SJSA1 (cell line): ENCODE measurements at places on chromosomes 7 and 10. TPM values are rescaled to one million over a fixed set of nuclear protein-coding genes. Genes with fewer than 3 reads are reported as not detected.

COL26A1 gene
- not detected in 2 replicates for total RNA-seq

PLEKHS1 gene
- total RNA-seq = 0.03 TPM in 1 of 2 replicates, not detected in the other

SEMA3A gene
- total RNA-seq = 17.6 and 29.2 TPM in 2 replicates

DNA sequence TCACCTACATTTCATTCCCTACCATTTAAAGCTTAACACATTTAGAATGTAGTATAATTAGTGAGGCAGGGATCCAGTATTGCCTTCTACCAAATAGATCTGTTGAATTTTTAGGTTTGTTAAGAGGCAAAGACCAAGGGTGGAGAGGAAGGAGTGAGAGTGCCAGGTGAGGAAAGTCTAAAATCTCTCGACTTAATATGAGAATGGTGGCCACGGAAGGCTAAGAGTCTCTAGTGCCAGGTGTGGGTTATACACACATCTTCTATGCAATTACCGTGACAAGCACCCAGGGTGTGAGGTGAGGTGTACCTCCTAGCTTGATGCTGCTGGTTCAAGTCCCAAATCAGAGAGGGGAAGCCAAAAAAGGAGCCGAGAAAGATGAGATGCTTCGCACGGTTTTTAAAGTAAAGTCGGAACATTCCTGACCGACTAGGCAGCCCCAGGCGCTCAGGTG is 439 bp downstream of the IQUB start:
- 0 out of 2 replicates have a peak, but pooled peaks cover 3% of the 10 kb centered on the region for H3K36me3 ChIP-seq
- peak overlapping the region; percentile 10; the same call in 1 of the 2 replicates for H3K27ac ChIP-seq
- peak overlapping the region; percentile 47 for H3K4me3 ChIP-seq
- no peak for DNase-seq
- peaks cover 11% of the 10 kb centered on the region for H3K4me1 ChIP-seq
- H3K27me3 ChIP-seq = no peaks in the 10 kb centered on the region

DNA sequence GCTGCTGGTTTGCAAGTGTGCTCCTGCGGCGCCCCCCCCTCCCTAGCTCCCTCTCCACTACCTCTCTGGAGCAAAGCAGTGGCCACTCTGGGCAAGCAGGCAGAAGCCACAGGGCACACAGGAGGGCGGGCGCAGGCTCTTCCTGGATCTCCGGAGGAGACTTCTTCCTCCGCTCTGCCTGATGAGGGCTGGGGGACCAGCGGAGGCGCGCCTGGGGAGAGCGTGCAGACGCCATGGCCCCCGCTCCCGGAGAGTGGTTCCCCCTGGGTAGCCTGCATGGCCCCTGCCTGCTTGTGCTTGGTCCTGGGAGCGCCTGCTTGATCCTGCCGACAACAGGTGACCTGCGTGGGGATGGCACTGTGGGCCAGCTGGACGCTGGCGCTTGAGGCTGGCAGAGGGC is 29.0 kb downstream of the ANKMY2 start:
- H3K27ac ChIP-seq = no peak overlapping the region
- H3K4me1 ChIP-seq = peaks cover 3% of the 10 kb centered on the region
- DNase-seq = no peak
- H3K27me3 ChIP-seq = no peaks in the 10 kb centered on the region

- H3K4me1 ChIP-seq = no peaks in the 10 kb centered on the region
- no peak within 1 kb of the TSS for H3K27ac ChIP-seq
- no peaks in the 10 kb centered on the region for H3K36me3 ChIP-seq
- DNase-seq = no peak
- no peak within 1 kb of the TSS for H3K4me3 ChIP-seq
Observed at GRCh38 chr10:70785190-70785589, at the start of gene TBATA. Gene TBATA, minus strand, starts transcription at chr10:70785377. Its CDS starts 1,998 bp downstream, at chr10:70783379.

- H3K36me3 ChIP-seq = peaks cover 32% of the 10 kb centered on the region
- H3K27me3 ChIP-seq = no peaks in the 10 kb centered on the region
- no peak overlapping the region for H3K4me3 ChIP-seq
- peaks cover 51% of the 10 kb centered on the region for H3K4me1 ChIP-seq
- DNase-seq = no peak
Observed at GRCh38 chr7:92782236-92782635, 54.1 kb downstream of the CDK6 start.

- no peak overlapping the region for H3K27ac ChIP-seq
- no peak for DNase-seq
- no peak overlapping the region for H3K4me3 ChIP-seq
- H3K36me3 ChIP-seq = no peaks in the 10 kb centered on the region
- H3K4me1 ChIP-seq = peaks cover 11% of the 10 kb centered on the region
Observed at GRCh38 chr10:50993771-50994251, 80.5 kb upstream of the PRKG1 start.

DNA sequence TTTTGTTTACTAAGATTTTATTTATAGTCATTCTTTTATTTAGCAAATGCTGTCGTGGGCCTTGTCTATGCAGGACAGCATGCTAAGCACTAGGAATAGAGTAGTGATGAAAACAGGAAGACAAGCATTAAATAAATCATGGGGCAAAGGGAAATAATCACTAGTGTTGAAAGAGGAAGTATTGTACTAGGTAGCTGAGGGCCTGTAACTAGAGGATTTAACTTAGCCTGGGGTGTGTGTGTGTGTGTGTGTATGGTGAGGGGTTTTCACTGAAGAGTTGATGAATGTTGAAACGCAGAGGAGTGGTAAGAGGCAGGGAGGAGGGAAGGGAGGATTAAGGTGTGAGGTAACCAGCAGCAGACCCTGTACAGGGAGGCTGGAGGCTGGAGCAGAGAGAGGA is 446.4 kb downstream of the SDK1 start:
- H3K27me3 ChIP-seq = no peaks in the 10 kb centered on the region
- DNase-seq = no peak
- no peaks in the 10 kb centered on the region for H3K36me3 ChIP-seq
- no peak overlapping the region for H3K27ac ChIP-seq

GRCh38 chr7:134440067-134440466 is 18.8 kb downstream of the AKR1B1 start:
- H3K27me3 ChIP-seq = no peaks in the 10 kb centered on the region
- no peaks in the 10 kb centered on the region for H3K4me1 ChIP-seq
